PC-9 (cell line): ENCODE measurements at places on chromosomes 1 and 21. TPM values are rescaled to one million over a fixed set of nuclear protein-coding genes. Genes with fewer than 3 reads are reported as not detected.
A peak's percentile ranks its signal among the peaks of the same experiment; 100 is the strongest.

DNA sequence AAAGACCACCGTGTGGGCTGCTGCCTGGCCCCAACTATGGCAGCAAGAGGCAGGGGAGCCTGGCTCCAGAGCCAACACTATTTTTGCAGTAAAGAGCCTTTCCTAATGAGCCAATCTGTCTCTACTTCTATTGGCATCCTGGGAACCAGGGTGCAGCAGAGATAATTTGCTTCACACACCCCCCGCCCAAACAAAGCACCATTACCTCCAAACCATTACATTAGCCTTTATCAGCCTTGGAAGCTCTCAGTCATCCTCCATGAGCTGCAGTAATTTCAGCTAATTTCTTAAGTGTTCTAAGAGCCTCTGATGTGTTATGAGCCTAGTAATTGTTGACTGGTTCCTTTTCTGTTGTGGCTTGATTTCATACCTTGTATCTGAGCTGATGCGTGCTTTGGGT is 21.6 kb downstream of the ARMH1 start:
- no peaks in the 10 kb centered on the region for H3K36me3 ChIP-seq
- no peaks in the 10 kb centered on the region for H3K27me3 ChIP-seq
- no peak overlapping the region for H3K4me3 ChIP-seq
- DNase-seq: no peak

- peaks cover 23% of the 10 kb centered on the region for H3K36me3 ChIP-seq
- no peaks in the 10 kb centered on the region for H3K27me3 ChIP-seq
- peaks cover 25% of the 10 kb centered on the region for H3K4me1 ChIP-seq
- DNase-seq: peak; percentile 79
- peak overlapping the region; percentile 84 for H3K27ac ChIP-seq
These were observed 892 bp downstream of the TYW3 start for GRCh38 chr1:74733604-74734484.

GRCh38 chr1:68506386-68506785 is 9.5 kb upstream of the DEPDC1 start:
- H3K4me3 ChIP-seq: no peak overlapping the region
- no peak for DNase-seq
- H3K4me1 ChIP-seq: no peaks in the 10 kb centered on the region
- H3K27me3 ChIP-seq: no peaks in the 10 kb centered on the region

GRCh38 chr1:4754816-4755215 is 100.4 kb downstream of the AJAP1 start:
- H3K27me3 ChIP-seq: peaks cover 10% of the 10 kb centered on the region
- H3K27ac ChIP-seq: no peak overlapping the region
- DNase-seq: no peak
- no peaks in the 10 kb centered on the region for H3K4me1 ChIP-seq
- H3K4me3 ChIP-seq: no peak overlapping the region

- no peaks in the 10 kb centered on the region for H3K27me3 ChIP-seq
- no peaks in the 10 kb centered on the region for H3K36me3 ChIP-seq
- no peak for DNase-seq
These were observed 31.6 kb downstream of the CAPZB start for GRCh38 chr1:19453741-19454201.

- H3K27me3 ChIP-seq: no peaks in the 10 kb centered on the region
- DNase-seq: no peak
- H3K4me1 ChIP-seq: peaks cover 18% of the 10 kb centered on the region
- H3K27ac ChIP-seq: no peak overlapping the region
- H3K4me3 ChIP-seq: no peak overlapping the region
- H3K36me3 ChIP-seq: no peaks in the 10 kb centered on the region
These were observed 98.4 kb upstream of the USP25 start for GRCh38 chr21:15631342-15631741.

DNA sequence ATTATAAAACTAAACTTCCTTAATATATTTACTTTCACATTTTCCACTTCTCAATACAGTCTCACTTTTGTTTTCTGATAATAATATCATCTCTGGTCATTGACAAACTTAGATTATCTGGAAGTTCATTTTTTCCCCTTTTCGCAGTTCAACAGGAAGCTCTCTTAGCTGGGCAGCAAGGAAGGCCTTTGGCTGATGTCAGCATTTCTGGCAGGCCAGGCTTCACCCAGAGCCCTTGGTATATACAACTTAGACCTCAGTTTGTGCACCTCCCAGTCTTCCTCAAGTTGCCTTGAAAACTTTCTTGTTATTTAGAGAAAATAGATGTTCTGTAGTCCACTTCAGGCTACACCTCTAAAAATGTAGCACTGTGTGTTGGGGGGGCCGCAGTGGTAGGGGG is 1103.6 kb downstream of the AMY1C start:
- H3K4me3 ChIP-seq: no peak overlapping the region
- H3K27ac ChIP-seq: no peak overlapping the region
- H3K4me1 ChIP-seq: no peaks in the 10 kb centered on the region

- DNase-seq: no peak
- peaks cover 41% of the 10 kb centered on the region for H3K4me1 ChIP-seq
- H3K27me3 ChIP-seq: no peaks in the 10 kb centered on the region
These were observed 15.6 kb upstream of the NCMAP start for GRCh38 chr1:24540051-24540905.

Gene MMP23B
- 4.6 and 4.9 TPM in 2 replicates for total RNA-seq

Gene CNKSR1
- total RNA-seq: 31.6 and 33.4 TPM in 2 replicates

Gene ASCL5
- total RNA-seq: 0.24 and 0.38 TPM in 2 replicates

Gene MANEAL
- total RNA-seq: 11.3 and 13.1 TPM in 2 replicates

Gene DEPDC1
- 49.0 and 74.0 TPM in 2 replicates for total RNA-seq

Gene SPRR2B
- total RNA-seq: not detected in 2 replicates

Gene LAPTM5
- total RNA-seq: 4.0 and 5.0 TPM in 2 replicates

Gene GBP7
- not detected in 2 replicates for total RNA-seq

Gene ATP6V1G3
- not detected in 2 replicates for total RNA-seq

Gene DMRTA2
- not detected in 2 replicates for total RNA-seq

Gene KLHDC8A
- not detected in 2 replicates for total RNA-seq
